ENCODE measurements at places on chromosomes 3 and 15.

DNA sequence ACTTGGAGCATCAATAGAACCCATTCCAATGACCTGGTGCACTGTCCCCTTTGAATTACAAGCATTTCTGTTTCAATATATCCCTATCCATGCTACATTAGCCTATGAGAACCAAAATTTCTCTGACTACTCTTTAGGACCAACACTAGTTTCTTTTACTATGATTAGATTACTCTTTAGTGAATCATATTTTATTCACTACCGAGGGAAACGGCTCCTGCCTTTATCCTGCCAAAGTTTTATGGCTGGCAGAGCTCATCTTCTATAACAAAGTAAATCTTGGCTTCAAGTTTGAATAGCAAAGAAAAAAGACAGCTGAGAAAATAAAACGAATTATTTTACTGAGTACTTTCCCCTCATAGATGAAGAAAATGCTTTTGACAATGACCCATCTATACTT lies 120.9 kb downstream of the SLC9A9 start:
- no peak for DNase-seq

- no peak for DNase-seq
Observed at GRCh38 chr3:4078903-4079302, 224.3 kb upstream of the SETMAR start.

DNA sequence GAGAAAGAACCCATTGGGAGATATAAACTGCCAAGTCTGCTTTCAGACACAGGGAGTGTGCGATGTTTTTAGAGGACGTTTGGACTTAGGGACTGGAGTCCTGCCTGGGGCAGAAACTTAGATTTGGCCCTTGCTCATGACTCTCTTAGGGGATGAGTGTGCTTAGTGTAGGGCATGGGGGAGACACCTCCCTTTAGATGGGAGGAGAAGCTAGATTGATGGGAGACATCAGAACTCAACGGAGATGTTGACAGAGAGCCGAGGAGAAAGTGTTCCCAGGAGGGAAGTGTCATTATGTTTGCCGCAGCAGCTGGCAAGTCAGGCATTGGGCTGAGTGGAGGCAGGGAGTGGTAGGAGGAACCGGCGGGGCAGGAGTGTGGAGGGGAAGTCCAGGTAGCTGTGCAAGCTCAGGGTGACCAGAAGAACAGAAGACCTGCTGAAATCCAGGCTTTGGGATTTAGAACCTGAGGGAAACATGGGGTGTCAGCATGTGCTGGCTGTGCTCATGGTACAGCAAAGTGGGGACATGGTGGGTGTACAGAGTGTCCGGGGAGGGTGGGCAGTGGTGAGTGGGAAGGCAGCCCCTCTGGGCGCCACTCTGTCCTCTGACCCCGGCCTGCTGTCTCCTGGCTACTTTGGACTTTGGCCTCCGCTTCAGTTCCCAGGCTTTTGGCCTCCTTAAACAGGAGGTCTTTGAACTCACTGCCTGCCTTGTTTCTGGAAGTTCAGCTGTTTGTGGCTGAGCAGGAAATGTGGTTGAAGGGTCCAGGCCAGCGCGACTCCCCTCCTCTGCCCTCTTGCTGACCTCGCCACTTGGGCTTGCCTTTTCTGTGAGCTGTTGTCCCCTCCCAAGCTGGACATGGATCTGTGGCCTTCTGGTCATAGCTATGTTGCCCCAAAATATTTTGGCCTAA lies 324.0 kb upstream of the LRRFIP2 start:
- DNase-seq: no peak

GRCh38 chr15:52109559-52110451 lies 2.8 kb downstream of the BCL2L10 start:
- DNase-seq: no peak

GRCh38 chr3:27639271-27639670 lies 82.9 kb downstream of the EOMES start:
- no peak for DNase-seq

DNA sequence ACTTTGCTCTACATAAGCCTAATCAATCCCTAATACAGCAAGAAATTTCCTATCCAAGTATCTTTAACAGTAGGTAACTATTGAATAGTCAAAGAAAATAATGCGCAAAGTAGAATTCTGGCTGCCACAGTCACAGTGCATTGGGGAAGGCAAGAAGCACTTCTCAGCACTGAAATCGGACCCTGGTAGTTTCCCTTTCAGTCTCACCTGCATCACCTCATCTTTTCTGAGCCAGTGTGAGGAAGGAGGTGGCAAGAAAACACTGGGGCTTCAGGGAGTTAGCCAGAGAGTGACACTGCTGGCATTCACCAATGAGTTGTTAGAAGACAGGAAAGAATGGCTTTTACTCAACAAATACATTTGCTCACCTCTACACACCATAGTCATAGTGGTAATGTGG lies 8.3 kb downstream of the TRIM42 start:
- DNase-seq: no peak

Data from GOT3 (cell line).